ENCODE measurements at places on chromosomes 16 and 17.

DNA sequence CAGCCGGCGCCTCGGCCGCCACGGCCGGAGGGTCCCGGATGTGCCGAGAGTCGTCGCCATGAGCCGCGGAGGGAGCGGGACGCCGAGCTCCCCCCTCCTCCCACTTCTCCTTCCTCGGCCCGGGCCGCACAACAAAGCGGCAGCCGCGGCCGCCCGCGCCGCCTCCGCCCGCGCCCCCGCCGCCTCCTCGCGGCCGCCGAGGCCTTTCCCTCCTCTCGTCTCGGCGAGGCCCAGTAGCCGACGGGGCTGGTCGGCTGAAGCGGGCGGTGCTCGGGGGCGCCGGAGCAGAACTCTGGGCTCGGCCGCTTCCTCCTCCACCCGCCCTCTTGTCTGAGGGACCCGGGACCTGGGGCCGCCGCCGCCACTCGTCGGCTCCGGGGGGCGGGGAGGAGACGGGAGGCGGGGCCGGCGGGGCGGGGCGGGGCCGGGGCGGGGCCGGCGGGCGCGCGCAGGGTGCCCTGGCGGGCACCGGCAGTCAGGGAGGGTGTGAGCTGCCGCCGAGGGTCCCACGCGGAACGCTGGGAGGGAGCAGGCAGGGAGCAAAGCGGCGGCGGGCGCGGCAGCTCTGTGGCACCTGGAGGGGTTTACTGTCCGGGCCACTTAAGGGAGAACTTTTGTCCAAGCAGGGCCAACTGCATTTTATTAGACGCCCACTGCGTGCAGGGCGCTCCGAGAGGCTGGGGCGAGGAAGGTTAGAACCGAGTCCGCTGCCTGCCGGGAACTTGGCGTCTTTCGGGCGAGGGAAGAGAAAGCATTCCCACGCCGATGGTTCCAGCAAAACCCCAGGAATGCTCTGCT lies at the start of gene SMURF2:
Gene SMURF2, minus strand, starts transcription at position 332 of the 798 bp plus-strand sequence. CDS start 427 bp downstream, outside the sequence.
- DNase-seq: peak; percentile 42

DNA sequence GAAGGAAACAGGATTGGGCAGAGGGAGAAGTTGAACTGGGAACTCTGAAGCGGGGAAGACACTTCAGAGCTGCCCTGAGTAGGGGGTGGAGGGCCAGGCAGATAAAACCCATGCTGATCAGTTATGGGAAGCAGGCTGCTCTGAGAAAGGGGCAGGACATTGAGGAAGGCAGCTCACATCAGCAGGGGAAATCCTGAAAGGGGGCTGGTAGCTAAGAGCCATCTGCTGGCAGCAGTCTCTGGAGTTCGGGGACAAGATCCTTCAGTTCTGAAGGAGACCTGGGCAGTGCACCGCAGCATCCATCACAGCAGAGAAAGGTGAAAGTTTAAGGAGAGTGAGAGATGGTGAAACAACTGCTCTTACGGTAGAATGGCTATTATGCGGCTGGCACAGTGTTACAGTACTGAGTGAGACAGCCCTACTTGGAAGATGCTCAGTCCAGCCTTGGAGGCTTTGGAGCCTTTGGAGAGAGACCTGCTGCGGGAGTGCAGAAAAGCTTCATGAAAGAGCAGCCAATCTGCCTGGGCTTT lies 5.4 kb upstream of the KIF18B start:
- DNase-seq: no peak

DNA sequence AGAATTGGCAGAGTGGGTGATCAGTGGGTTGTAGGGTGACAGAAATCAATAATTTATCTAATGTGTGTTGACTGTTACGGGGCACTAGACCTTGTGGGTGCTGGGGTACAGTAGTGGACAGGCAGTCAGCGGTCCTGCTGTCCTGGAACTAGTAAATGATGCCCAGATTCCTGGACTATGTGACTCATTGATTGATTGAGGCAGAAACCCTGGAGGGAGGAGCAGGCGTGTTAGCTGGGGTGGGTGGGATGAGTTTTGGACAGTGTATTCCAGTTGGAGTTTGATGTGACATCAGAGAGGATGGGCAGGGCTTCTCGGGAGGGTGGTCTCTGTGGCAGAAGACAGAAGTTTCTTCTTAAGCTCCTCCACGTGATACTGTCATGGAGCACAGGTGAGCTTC lies 24.4 kb downstream of the PRMT7 start:
- no peak for DNase-seq

- no peak for DNase-seq
Measured at GRCh38 chr17:159609-160008, 21.8 kb downstream of the DOC2B start.

GRCh38 chr17:45070809-45071208 lies 9.7 kb downstream of the NMT1 start:
- DNase-seq: no peak

- DNase-seq: no peak
Measured at GRCh38 chr16:27052007-27052406, 14.7 kb upstream of the C16orf82 start.

All from NCI-H1092 (cell line).